ENCODE measurements at places on chromosomes 7 and 10. TPM values are rescaled to one million over a fixed set of nuclear protein-coding genes. Genes with fewer than 3 reads are reported as not detected.

ETV1 gene
- total RNA-seq: 0.68 TPM

UNCX gene
- not detected for total RNA-seq

NPFFR1 gene
- not detected for total RNA-seq

CDC14C gene
- 0.07 TPM for total RNA-seq

GHRHR gene
- not detected for total RNA-seq

HOXA3 gene
- not detected for total RNA-seq

CELF2 gene
- total RNA-seq: 5.5 TPM

LIPF gene
- not detected for total RNA-seq

CAMK1D gene
- 16.0 TPM for total RNA-seq

RASA4B gene
- 1.0 TPM for total RNA-seq

TMEM273 gene
- 0.34 TPM for total RNA-seq

TAC1 gene
- total RNA-seq: not detected

SCART1 gene
- 0.64 TPM for total RNA-seq

EPDR1 gene
- 13.3 TPM for total RNA-seq

SLC16A12 gene
- 0.14 TPM for total RNA-seq

MBLAC1 gene
- total RNA-seq: 1.0 TPM

SEC61A2 gene
- total RNA-seq: 7.8 TPM

GSAP gene
- 14.0 TPM for total RNA-seq

GPR146 gene
- total RNA-seq: 1.2 TPM

MYO3A gene
- not detected for total RNA-seq

ARHGEF5 gene
- total RNA-seq: 24.9 TPM

SH3PXD2A gene
- 19.1 TPM for total RNA-seq

ZC3HAV1L gene
- total RNA-seq: 19.4 TPM

SMKR1 gene
- 2.4 TPM for total RNA-seq

PON3 gene
- 1.4 TPM for total RNA-seq

PRPS1L1 gene
- not detected for total RNA-seq

PPP1R17 gene
- not detected for total RNA-seq

ZNF467 gene
- total RNA-seq: 3.6 TPM

DNAJC12 gene
- 0.28 TPM for total RNA-seq

EVX1 gene
- not detected for total RNA-seq

DYDC1 gene
- not detected for total RNA-seq

RELN gene
- 0.34 TPM for total RNA-seq

HIF1AN gene
- 10.6 TPM for total RNA-seq

IFIT2 gene
- 6.4 TPM for total RNA-seq

PLPP4 gene
- 0.34 TPM for total RNA-seq

BLNK gene
- 10.6 TPM for total RNA-seq

AQP1 gene
- 0.14 TPM for total RNA-seq

MYO1G gene
- 0.34 TPM for total RNA-seq

FFAR4 gene
- not detected for total RNA-seq

TMEM176A gene
- not detected for total RNA-seq

TEX36 gene
- total RNA-seq: not detected

ACSM6 gene
- total RNA-seq: not detected

CNTNAP2 gene
- total RNA-seq: 2.1 TPM
